ENCODE measurements at places on chromosomes 3 and 15. TPM values are rescaled to one million over a fixed set of nuclear protein-coding genes. Genes with fewer than 3 reads are reported as not detected.

ROBO2 gene
- 0.27 TPM for total RNA-seq

- no peak for DNase-seq
These were observed 1.6 kb downstream of the CDV3 start for GRCh38 chr3:133575086-133575485.

GRCh38 chr15:77295446-77295845, 124.5 kb downstream of the PEAK1 start:
- DNase-seq = no peak

GRCh38 chr3:124510290-124510689, 220.0 kb upstream of the UMPS start:
- DNase-seq = no peak

DNA sequence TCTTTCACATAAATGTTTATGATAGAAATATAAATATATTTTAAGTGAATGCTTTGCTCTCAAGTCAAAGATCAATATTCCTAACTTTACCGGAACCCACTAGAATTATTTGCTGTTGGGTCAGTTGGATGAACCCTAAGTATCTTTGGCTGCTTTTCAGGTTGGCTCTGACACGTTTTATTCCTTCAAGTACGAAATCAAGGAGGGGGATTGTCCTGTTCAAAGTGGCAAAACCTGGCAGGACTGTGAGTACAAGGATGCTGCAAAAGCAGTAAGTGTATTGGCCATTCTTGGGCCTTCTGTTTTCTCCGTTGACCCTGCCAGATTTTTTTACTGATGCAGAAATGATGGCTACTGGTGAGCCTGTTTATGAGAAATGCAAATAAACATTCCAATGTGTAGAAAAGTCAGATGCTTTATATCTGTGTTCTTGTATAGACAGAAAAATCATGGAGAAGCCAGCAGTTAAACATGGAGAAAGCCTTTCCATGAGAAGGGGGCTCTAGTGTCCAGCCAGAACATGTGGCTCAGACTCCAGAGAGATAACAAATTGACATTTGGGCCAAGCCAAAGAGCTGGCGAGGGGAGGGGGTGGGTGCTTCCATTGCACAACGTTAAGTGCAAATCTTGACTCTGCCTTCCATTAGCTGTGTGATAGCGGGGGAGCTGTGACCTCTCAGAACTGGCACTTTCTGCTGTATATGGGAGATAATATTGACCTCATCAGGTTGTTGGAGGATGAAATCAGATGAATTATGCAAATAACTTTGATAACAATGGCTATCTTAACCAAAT, 3.0 kb downstream of the KNG1 start:
- no peak for DNase-seq

CCR8 gene
- not detected for total RNA-seq

GRCh38 chr3:111870620-111871019, 11.6 kb downstream of the PHLDB2 start:
- DNase-seq = no peak

CFAP91 gene
- total RNA-seq = 6.7 TPM

GRCh38 chr3:182508919-182509711, 284.2 kb upstream of the ATP11B start:
- no peak for DNase-seq

GRCh38 chr3:129686941-129687340, 80.5 kb upstream of the PLXND1 start:
- DNase-seq = no peak

GRCh38 chr3:161744366-161744765, 247.8 kb downstream of the OTOL1 start:
- no peak for DNase-seq

EEF1AKMT4 gene
- 2.0 TPM for total RNA-seq

- no peak for DNase-seq
These were observed 7.2 kb downstream of the GXYLT2 start for GRCh38 chr3:72894976-72895552.

GRCh38 chr3:30493911-30494311, 112.5 kb upstream of the TGFBR2 start:
- peak; percentile 82 for DNase-seq

- no peak for DNase-seq
These were observed 17.2 kb downstream of the NXPE3 start for GRCh38 chr3:101796077-101796680.

DNA sequence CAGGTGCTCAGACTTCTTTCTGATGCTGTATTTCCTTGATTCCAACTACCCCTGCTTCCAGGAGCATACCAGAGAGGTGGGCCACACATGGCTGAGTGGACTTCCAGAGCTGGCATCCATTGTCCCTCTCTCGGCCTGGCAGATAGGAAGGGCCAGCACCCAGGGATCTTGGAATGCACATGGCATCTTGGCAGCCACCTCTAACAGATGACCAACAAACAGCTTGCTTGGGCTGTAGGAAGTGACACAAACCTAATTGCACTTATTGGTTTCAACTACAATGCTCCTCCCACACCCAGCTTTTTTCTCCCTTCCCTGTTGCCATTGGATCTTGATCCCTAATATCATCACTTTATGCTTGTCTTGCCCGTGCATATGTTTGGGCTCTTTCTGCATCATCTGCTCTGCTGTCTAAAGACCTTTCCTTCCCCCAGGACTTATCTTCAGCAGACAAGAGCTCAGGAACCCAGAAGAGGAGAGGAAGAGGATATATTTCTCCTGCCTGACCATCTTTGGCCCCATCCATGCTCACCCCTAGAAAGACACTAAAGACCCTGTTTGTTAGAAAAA, 294.6 kb downstream of the NTRK3 start:
- no peak for DNase-seq

DNA sequence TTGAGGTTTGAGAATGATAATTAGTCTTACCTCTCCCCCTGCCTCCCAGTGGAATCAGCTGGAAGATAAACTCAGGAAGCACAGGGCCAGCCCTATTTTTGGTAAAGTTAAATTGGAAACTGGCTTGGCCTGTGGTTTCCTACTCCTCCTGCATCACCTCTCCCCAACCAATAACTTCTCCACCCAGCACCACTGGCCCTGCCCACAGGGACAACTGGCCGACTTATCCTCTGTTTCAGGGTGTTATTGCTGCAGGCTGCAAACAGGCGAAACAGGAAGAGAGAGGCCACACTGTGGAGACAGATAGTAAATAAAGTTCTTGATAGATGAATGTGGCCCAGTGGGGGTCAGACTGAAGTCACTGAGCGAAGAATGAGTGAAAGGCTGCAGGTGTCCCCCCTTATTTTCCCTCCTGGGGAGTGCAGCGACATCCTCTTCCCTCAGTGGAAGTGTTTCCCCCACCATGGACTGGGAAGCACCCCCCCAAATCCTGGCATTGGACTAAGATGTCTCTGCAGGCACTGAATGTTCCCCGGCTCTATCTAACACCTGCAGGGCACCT, 47.1 kb downstream of the PDIA5 start:
- DNase-seq = no peak

- no peak for DNase-seq
These were observed 2.7 kb downstream of the ABHD14A start for GRCh38 chr3:51977446-51978142.

CSPG5 gene
- total RNA-seq = 0.99 TPM

Measured in sigmoid colon (tissue), 7 donors.